ENCODE measurements at places on chromosomes 11 and 22. TPM values are rescaled to one million over a fixed set of nuclear protein-coding genes. Genes with fewer than 3 reads are reported as not detected.

CCDC34 gene
- 3.2 TPM for total RNA-seq

GTSE1 gene
- 0.29 TPM for total RNA-seq

OR2D2 gene
- total RNA-seq: not detected

APOL5 gene
- not detected for total RNA-seq

UBQLNL gene
- 0.25 TPM for total RNA-seq

FXYD6 gene
- total RNA-seq: 42.4 TPM

CEND1 gene
- total RNA-seq: 0.36 TPM

OOSP2 gene
- total RNA-seq: not detected

THRSP gene
- total RNA-seq: not detected

CD3G gene
- total RNA-seq: 0.26 TPM

DNA sequence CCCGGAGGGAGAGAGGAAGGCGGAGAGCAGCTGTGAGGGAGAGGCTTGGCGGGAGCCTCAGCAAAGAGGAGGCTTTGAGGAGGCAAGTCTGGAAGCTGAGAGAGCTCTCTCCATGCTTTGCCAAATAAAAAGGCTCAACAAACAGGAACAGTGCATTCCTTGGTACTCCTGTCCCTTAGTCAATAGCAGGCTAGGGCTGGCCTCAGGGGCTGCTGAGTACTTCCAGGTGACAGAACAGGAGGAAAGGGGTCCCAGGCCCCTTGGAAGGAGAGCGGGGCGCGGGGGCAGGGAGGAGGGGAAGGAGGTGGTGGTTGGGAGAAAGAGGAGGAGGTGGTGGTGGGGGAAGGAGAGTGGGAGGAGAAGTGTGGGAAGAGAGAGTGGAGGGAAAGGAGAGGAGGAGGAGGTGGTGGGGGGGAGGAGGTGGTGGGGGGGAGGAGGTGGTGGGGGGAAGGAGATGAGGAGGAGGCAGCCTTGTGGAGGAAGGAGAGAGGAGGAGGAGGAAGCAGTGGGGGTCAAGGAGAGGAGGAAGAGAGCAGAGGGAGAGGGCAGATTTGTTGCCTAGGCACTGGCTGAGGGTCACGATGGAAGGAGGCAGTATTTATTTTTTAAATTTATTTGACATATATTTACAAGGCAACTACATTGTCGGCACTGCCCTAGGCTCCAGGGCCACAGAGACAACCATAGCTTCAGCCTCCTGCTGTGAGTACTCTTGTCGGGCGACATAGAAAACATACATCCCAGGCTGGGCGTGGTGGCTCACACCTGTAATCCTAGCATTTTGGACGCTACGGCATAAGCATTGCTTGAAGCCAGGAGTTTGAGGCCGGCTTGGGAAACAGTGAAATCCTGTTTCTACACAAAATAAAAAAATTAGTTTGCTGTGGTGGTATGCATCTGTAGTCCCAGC, 74.2 kb upstream of the ZBED5 start:
- DNase-seq: no peak

GRCh38 chr11:128942817-128943427, at the start of gene TP53AIP1:
TSS of gene TP53AIP1 (minus strand) at chr11:128942871. CDS start at chr11:128937818, 5,053 bp downstream.
- DNase-seq: no peak

DNA sequence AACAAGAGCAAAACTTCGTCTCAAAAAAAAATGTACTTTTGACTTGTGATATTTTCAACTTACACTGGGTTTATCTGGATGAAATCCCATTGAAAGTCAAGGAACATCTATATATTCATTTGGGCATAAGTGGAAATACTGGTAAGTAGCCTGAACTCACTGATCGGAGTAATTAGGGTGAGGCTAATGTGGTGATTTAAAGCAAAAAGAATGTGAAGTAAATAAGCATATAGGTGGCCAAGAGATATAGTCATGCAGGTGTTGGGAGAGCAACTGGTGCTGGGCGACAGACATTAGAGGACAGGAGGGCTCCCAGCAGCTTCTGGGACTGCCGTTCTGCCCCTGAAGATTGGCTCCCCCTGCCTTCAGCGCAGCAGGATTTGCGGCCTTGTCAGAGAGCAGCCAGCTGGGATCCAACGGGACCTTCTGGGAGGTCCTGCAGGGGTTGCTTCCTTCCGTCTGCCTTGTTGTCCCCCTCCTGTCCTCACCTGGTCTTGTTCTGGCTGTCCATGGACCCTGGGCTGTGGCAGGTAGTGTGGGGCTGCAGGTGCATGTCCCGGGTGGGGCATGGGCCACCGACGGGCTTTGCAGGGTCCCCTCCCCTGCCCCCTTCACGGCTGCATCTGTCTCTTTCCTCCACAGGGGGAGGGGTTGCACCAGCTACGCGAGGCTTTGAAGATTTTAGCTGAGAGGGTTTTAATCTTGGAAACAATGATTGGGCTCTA, 14.1 kb downstream of the RHBDD3 start:
- no peak for DNase-seq

GRCh38 chr11:76293189-76293631, 86.9 kb upstream of the WNT11 start:
- no peak for DNase-seq

DNA sequence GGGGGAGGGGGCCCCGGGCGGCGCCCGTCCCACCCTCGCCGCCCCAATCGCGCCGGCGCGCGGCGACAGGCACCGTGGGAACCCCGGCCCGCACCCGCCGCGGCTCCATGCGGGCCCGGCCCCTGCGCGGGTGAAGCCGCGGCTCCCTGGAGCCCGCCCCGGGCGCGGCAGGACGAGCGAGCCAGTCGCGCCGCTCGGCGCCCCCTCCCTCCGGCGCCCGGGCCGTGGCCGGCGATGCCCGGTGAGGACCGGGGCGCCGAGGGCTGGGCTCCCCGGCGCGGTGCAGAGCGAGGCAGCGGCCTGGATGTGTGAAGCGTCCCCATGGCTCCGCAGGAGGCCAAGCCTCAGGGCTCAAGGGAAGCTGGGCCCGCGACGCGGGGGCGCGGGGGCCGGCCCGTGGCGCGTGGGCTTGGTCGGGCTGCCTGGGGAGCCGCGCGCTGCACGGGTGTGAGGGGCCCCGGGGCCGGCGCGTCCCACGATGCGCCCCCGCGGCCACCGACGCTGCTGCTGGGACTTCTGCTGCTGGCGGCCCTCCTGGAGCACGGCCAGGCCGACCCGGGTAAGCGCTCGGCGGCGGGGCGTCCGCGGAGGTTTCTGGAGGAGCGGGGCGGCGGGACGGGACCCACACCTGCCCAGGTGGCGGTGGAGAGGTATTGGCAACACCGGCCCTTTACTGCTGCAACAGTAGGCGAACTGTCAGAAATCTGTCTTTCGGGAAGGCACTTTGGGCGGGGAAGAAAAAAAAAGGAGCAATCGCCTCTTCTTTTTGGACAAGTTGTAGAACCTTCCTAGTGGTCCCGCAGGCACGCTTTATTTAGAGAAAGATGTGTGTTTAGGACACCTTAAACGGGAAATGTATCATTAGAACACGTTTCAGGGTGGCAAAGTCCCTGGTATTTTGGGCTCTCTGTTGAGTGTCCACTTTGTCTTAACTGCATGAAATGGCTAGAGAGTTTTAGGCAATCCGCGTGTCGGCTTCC, 119.4 kb downstream of the HIPK3 start:
- DNase-seq: no peak

DNA sequence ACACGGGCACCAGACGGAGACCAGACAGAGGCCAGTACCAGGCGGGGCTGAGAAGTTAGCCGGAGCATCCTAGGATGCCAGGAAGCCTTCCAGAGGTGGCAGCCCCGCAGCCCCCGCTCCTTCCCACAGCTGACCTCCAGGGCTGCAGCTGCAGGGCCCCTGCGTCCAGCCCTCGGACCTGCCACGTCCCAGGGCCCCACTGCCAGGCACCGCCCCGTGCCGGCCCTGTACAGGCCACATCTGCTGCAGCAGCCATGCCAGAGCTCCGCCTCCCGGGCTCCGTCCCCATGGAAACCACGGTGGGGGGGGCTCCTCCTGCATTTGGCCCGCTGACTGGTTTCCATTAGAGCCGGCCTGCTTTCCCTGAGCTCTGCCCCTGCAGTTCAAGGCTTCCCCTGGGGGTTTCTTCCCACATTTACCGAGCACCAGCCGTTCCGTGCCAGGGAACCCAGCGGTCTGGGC, 62.5 kb upstream of the PPARA start:
- DNase-seq: peak; percentile 94

- no peak for DNase-seq
Observed at GRCh38 chr11:72606748-72607468, 67.3 kb downstream of the PDE2A start.

DNA sequence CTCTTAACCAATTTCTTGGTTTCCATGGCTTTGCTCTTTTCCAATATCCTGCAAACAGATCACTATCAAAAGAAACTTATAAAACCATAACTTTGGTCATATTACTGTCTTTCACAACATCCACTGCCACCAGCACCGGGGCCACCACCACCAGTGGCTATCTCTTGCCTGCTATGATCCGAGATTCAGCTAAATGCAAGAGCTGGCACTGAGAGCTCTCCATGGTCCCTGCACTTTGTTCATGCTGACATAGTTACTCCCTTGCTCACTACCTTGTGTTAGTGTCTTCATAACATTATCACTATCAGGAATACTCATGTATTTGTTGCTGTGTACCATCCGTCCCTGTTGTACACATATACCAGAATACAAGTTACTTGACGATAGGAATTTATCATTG, 299.0 kb downstream of the ETS1 start:
- DNase-seq: no peak

DNA sequence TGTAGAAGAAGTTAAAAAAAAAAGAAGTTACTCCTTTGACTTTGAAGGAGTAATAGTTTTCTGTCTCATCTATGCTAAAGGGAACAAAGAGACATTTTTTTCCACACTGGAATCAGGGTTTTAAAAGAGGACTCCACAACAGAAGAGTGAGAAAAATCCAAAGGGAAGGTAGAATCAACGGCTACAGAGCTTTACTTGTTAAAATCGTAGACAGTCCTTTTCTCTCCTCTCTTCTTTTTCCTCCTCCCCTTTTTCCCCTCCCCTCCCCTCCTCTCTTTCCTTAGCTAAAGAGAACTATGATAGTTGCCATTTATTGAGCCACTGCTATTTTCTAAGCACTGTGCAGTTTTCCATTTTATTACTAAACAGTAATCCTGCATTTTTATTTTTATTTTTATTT, 29.2 kb downstream of the DDIAS start:
- DNase-seq: no peak

- no peak for DNase-seq
Observed at GRCh38 chr11:117299351-117300282, 8.5 kb downstream of the BACE1-AS start.

GRCh38 chr11:57279116-57279515, 42.1 kb upstream of the APLNR start:
- DNase-seq: no peak

DNA sequence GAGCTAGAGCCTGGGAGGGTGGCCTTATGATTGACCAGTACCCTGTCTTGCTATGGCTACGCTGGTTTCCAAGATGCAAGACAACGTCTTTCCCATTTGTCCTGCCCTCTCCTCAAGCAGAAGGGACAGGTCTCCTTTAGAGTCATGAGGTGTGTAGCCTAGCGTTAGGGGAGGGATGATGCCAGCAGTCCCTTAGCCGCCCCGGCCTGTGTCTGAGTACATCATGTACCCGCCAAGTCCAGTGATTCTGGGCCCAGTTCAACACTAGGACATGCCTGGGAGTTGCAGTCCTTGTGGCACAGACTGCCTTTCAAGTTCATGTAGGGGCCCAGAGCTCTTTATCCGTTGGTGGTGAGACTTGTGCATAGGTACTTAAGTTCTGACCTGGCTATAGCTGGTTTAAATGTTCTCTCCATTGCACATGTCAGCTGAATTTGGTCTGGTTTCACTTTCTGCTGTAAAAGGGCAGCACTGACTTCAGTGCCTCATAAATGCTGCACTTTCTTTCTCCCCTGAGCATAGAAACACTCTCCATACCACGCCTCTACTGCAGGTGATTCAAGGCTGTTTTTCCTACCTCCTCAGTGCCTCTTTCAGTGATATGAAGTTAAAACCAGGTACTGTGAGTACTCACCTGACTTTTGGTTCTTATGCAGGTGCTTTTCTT, 151.1 kb downstream of the METTL15 start:
- DNase-seq: no peak

DNA sequence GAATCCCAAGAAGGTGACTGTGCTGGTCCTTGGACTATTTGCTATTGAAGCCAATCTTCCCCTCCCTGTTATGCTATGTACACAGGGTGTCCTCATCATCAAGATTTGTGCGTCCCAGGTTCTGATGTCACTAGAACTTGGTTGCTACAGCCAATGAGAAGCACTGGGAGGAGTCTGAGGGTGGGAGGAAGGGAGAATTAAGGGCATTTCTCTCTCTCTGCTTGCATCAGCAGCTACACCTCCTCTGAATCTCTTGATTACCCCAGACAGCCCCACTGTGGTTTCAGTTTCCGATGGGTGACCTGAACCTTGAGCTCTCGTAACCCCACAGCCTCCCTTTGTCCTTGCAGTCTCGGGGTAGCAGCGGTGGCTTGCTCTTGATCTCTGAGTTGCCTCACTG, 212.4 kb upstream of the SESN3 start:
- no peak for DNase-seq

DNA sequence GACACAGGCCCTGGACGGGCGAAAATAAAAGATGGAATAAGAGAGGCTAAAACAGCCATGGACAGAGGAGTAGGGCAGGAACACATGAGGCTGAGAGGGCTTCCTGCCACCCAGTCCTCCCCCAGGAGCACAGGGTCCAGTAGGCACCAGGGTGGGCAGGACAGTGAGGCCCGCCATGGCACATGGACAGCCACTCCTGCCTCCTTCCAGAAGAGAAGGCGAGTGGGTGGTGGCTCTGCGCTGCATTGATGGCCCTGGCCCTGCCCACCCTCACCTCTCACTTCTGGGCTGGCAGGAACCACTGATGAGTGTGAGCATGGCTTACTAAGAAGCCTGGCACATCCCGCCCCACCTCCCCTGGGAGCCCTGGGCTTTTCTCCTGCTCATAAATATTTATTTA, 51.2 kb downstream of the TPBGL start:
- DNase-seq: no peak

GRCh38 chr11:134543645-134544044, 131.6 kb upstream of the B3GAT1 start:
- DNase-seq: no peak

DNA sequence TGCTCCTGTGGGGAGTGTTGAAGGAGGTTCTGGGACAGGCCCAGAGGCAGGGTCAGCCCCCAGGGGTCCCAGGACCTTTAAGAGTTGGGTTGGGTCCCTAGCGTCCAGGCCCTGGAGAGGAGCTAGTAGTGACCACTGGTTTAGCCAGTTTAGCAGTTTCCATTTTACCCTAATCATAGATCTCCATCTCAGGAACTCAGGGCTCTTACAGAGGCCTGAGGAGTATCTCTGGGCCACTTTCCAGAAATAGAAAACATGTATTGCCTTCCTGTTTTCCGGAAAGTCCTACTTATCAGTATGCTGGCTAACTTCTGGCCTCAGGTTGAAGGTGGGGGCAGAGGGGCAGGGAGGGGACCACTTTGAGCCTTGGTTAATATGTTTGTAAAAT, 13.5 kb downstream of the NCF4 start:
- DNase-seq: no peak

GRCh38 chr22:49371325-49372110, 456.2 kb downstream of the BRD1 start:
- no peak for DNase-seq

- no peak for DNase-seq
Observed at GRCh38 chr11:59097113-59097708, 9.8 kb upstream of the FAM111B start.

GRCh38 chr11:75663808-75664207, 5.0 kb downstream of the MAP6 start:
- DNase-seq: no peak

- DNase-seq: no peak
Observed at GRCh38 chr11:102280245-102280833, 36.9 kb upstream of the BIRC3 start.
